Lower lobe of right lung (tissue), 2 donors: ENCODE measurements at places on chromosomes 7 and 10. TPM values are rescaled to one million over a fixed set of nuclear protein-coding genes. Genes with fewer than 3 reads are reported as not detected.

- DNase-seq, result no peak
- no peaks in the 10 kb centered on the region for H3K27me3 ChIP-seq
- H3K27ac ChIP-seq, result no peak overlapping the region
- no peak overlapping the region for H3K4me3 ChIP-seq
- no peaks in the 10 kb centered on the region for H3K4me1 ChIP-seq
Observed at GRCh38 chr7:4123346-4123745, 558.7 kb upstream of the FOXK1 start.

- H3K27ac ChIP-seq, result no peak overlapping the region
- no peak overlapping the region for H3K4me3 ChIP-seq
- DNase-seq, result no peak
- no peaks in the 10 kb centered on the region for H3K27me3 ChIP-seq
- H3K36me3 ChIP-seq, result no peaks in the 10 kb centered on the region
Observed at GRCh38 chr7:37234928-37235327, 213.7 kb downstream of the ELMO1 start.

- no peak for DNase-seq
- no peaks in the 10 kb centered on the region for H3K27me3 ChIP-seq
- H3K4me1 ChIP-seq, result no peaks in the 10 kb centered on the region
- H3K4me3 ChIP-seq, result no peak overlapping the region
Observed at GRCh38 chr10:107474650-107475049, 310.1 kb upstream of the SORCS1 start.

DNA sequence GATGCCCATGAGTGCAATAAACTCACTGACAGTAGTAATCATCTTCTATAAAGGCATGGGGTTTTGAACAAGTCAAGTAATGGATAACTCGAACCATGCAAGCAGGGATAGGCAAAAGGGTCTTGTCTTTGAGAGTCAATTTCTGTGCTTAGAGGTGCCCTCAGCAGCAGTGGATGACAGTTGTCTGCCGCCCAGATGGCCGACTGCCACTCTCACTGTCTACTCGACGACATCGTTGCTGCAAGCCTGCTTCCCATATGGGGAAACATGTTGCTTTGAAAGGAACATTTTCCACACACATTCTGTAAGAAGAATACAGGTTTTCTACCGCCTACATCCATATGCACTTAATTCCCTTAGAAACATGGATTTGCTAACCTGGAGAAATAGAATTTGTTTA, 236.3 kb upstream of the DKK1 start:
- H3K36me3 ChIP-seq, result no peaks in the 10 kb centered on the region
- H3K27ac ChIP-seq, result no peak overlapping the region

DNA sequence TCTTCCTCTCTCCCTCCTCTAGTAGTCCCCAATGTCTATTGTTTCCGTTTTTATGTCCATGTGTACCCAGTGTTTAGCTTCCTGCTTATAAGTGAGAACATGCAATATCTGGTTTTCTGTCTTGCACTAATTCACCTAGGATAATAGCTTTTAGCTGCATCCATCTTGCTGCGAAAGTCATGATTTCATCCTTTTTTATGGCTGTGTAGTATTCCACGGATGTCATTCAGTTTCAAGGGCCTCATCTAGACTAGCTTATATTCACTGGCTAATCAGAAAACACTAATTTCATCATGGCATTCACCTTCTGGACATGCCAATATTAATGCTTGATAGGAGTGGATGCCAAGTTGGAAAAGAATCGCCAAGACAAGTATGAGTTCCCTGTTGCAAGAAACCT, 619.6 kb upstream of the AUTS2 start:
- H3K27me3 ChIP-seq, result no peaks in the 10 kb centered on the region
- no peak overlapping the region for H3K4me3 ChIP-seq
- H3K4me1 ChIP-seq, result no peaks in the 10 kb centered on the region
- no peaks in the 10 kb centered on the region for H3K36me3 ChIP-seq

- H3K4me3 ChIP-seq, result no peak overlapping the region
- no peaks in the 10 kb centered on the region for H3K36me3 ChIP-seq
- no peaks in the 10 kb centered on the region for H3K4me1 ChIP-seq
- DNase-seq, result no peak
- H3K27me3 ChIP-seq, result no peaks in the 10 kb centered on the region
Observed at GRCh38 chr7:156440456-156440855, 200.1 kb upstream of the RNF32 start.

DNA sequence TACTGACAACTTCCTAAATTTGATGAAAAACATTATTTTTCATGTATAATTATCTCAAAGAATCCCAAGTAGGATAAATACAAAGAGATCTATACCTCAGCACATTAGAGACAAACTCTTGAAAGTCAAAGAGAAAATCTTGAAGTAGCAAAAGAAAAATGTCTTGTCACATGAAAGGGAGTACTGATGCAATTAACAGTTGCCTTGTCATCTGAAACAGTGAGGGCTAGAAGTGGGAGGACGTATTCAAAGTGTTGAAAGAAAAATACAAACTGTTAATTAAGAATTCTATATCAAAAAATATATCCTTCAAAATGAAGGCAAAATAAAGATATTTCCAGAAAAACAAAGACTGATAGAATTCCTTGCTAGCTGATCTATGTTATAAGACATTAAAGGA, 35.5 kb upstream of the ARHGAP22 start:
- no peak overlapping the region for H3K27ac ChIP-seq

Gene TRIM50
- not detected for total RNA-seq

Gene OGA
- 113 TPM for total RNA-seq

Gene OR9A2
- not detected for total RNA-seq
